ENCODE measurements at places on chromosomes 2 and 18.

DNA sequence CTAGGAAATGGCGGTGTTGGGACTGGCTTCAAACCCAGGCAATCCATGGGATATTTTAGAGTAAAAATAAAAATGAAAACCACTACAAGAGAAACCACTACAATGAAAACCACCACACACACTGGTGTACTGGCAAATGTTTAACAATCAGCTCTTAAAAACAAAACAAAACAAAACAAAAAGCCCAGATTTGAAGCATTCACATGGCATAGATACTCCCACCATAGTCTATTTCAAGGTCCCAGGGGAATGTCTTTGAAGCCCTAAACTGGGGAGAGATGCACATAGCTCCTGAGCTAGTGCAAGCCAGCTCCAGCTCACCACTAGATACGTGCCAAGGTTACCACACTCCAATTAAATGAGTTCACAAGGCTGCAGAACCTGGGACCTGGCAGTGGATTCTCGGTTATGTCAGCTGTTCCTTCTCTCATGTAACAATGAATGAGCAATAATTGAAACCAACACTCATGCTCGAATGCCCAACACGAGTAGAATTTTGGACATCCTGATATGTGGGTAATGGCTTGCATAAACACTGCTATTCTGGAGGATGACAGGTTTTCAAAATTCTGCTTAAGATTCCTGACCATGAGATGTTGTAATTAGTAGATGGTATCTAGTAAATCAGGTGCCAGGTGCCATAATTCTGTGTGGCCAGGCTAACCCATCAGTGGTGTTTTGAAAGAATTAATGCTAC is 102.2 kb downstream of the OSBPL6 start:
- H3K27me3 ChIP-seq: no peaks in the 10 kb centered on the region
- peaks cover 8% of the 10 kb centered on the region for H3K36me3 ChIP-seq
- no peak for DNase-seq

DNA sequence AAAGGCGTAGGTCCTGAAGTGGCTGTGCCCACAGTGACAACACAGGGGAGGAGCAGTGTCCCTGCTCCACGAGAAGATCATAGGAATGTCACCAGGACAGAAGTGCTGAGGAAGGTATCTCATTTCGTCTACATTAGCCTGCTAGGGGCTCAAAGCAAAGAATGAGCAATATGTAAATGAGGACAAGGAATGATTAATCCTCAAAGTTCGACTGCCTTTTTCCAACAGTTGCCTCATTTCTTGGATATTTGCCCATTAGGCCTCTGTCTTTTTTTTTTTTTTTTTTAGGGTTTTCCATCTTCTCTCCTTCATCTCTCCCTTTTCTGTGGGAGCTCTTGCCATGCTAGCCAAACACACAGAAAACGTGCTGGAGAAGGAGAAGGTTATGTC is 105.2 kb upstream of the ARHGAP28 start:
- no peak for DNase-seq
- no peak overlapping the region for H3K27ac ChIP-seq
- H3K36me3 ChIP-seq: no peaks in the 10 kb centered on the region
- no peaks in the 10 kb centered on the region for H3K27me3 ChIP-seq
- no peak overlapping the region for H3K4me3 ChIP-seq

DNA sequence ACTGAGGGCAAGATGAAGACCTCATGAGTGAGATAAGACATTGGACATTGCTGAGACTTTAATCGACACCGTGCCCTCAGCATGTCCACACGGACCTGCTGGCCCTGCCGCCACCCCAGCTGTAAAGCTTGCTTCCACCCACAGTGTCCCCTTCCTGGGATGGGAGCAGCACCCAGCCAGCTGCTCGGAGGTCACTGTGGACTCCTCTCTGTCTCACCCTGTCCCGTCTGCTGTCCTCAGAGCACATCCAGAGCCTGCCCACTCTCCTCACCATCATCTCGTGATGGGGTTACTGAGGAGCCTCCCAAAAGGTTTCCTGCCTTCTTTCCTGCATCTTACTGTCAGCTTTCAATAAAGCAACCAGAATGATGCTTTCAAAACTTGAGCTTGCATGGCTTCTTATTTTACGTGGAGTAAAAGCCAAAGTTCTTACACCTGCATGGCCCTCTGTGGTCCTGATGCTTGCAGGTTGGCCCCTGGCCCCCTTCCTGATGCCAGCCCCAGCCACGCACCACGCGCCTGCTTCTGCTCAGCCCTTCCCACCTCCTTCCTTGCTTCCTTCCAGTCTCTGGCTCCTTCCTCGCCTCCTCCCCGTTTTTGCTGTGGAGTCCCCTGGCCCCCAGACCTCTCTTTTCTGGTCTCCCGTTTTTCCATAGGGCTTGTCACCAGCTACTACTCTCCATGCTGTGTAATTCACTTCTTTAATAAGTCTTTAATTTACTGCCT is 67.0 kb downstream of the DGKD start:
- H3K4me1 ChIP-seq: peaks cover 44% of the 10 kb centered on the region
- H3K27ac ChIP-seq: peak overlapping the region; percentile 62
- peaks cover 17% of the 10 kb centered on the region for H3K27me3 ChIP-seq

GRCh38 chr2:240786871-240787311 is 33.1 kb downstream of the KIF1A start:
- H3K27ac ChIP-seq: no peak overlapping the region
- no peak overlapping the region for H3K4me3 ChIP-seq
- peaks cover 26% of the 10 kb centered on the region for H3K4me1 ChIP-seq
- H3K36me3 ChIP-seq: no peaks in the 10 kb centered on the region
- peaks cover 3% of the 10 kb centered on the region for H3K27me3 ChIP-seq

DNA sequence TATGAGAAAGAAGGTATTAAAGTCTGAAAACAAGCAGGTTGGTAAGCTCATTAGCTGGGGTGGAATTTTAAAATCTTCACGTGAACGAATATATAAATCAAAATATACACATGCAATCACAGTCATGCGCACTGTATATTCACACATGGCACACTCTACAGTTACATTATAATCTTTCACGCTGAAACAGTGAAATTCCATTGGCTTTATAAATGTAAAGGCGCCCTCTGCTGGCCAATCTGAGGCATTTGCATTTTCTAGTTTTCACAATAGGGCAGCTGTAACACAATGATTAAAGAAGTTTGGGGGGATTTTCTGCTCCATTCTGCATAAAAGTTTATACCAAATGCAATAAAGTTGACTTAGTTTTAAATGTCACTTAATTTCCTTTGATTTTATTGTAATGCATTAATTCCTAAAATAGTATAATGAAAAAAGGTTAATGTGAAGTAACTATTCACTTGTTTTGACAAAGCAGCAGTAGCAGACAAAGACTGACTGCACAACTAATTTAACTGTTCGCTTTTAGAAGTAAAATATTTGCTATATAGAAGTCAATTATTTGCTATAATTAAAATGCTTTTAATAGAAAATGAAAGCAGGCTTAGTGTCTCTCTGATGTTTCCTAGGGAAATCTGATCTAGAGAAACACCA is 17.2 kb downstream of the IFIH1 start:
- no peaks in the 10 kb centered on the region for H3K36me3 ChIP-seq
- H3K27me3 ChIP-seq: no peaks in the 10 kb centered on the region
- no peak overlapping the region for H3K27ac ChIP-seq
- DNase-seq: peak; percentile 56
- H3K4me3 ChIP-seq: no peak overlapping the region
- H3K4me1 ChIP-seq: no peaks in the 10 kb centered on the region

DNA sequence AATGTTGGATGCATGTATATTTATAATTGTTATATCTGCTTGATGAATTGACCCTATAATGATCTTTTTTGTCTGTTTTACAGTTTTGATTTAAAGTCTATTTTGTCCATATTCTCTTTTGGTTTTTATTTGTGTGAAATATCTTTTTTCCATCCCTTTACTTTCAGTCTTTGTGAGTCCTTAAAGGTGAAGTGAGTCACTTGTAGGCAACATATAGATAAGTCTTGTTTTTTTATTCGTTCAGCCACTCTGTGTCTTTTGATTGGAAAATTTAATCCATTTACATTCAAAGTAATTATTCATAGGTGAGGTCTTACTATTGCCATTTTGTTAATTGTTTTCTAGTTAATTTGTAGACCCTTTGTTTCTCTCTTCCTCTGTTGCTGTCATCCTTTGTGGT is 62.5 kb downstream of the NUP35 start:
- H3K4me1 ChIP-seq: no peaks in the 10 kb centered on the region
- H3K36me3 ChIP-seq: peaks cover 78% of the 10 kb centered on the region
- no peaks in the 10 kb centered on the region for H3K27me3 ChIP-seq
- no peak overlapping the region for H3K4me3 ChIP-seq
- no peak for DNase-seq

Data from nephron progenitor cell (in vitro differentiated cells).